ENCODE measurements at places on chromosomes 5 and 9.

DNA sequence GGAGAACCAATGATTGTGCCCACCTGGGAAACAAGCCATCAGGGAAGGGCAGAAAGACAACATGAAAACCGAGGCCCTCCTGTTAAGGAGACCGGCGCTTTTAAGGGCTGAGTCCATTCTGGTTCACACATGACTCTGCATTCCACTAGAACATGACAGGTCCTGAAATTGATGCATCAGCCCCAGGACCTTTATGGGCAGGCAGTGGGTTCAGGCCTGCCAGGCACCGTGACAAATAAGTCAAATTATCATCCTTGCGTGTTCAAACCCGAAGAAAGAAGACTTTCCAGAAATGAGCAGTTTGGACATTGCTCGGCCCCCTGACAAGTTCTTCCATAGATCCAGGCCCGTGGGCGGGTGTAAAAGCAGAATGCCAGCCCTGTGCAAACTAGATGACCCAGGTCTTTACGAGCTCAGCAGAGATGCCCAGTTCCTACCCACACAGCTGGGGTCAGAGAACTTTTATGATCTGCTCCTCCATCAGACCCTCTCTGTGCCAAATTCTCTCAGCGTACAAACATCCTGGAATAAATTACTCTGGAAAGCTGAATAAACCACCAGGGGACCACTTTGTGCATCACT lies 295.5 kb upstream of the WWC1 start:
- DNase-seq = no peak

GRCh38 chr9:110364451-110364850 lies 26.8 kb upstream of the TXNDC8 start:
- no peak for DNase-seq

- DNase-seq = no peak
These were observed 55.5 kb downstream of the MYO10 start for GRCh38 chr5:16880547-16880946.

DNA sequence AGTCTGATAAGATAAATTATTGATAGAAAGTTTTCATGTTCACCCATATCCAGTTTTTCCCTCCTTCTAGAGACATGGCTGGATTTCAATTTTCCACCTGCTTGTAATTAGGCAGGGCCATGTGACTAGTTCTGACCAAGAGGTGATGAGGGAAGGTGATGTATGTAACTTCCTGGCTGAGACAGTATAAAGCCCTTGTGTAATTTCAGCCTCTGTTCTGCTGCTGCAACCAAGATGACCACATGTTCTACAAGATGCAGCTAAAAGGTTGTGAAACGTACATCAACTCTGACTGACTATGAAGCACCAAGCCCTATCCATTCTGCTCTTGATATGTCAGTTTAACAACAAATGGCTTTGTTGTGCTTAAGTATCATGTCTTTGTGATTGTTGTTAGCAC lies 376.5 kb upstream of the DAB2 start:
- no peak for DNase-seq

DNA sequence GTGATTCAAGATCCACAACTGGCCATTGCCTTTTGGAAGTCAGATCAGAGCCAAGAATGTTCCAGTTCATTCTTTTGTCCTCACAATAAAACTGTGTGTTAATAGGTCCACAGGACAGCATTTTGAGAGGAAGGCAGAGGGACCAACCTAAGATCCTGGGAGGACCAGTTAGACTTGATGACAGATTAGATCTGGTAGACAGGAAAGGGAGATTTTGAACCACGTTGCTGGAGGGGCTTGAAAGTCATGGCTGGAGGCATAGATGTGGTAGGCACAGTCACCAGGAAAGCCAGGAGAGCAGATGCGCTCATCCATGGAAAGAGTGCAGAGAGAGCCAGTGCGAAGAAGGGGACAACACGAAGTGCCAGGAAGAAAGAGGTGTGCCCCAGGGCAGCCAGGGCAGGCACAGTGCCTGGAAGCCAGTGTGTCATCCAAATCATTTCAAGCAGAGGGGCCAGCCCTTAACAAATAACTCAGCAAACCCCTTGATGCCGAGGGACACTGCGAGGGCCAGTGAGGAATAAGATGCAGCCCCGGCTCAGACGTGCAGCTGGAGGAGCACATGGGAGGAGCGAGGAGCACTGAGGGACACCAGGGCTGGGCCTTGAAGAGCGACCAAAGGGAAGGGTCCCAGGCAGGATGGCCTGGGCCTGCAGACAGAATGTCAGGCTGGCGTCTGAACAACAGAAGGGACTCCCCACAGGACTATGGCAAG lies 12.8 kb upstream of the SLC2A8 start:
- no peak for DNase-seq

GRCh38 chr9:13470836-13471235 lies 191.3 kb upstream of the MPDZ start:
- DNase-seq = no peak

DNA sequence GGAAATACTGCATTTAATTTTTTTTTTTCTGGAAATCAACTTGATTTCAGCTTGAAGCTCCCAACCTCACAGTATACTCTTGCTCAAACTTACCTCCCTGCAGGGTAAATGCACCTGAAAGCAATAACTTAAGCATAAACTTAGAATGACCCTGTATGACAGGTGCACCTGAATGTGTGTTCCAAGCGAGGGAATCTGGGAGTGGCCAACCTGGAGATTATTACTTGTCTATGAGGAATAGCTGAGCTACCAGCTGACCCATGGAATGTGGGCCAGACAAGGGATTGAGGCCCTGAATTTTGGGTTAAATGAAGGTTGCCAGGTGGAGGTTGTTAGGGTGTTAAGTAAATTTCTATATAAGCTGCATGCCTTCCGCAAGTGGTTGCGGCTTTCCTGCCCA lies 140.6 kb downstream of the OSTF1 start:
- DNase-seq = no peak

DNA sequence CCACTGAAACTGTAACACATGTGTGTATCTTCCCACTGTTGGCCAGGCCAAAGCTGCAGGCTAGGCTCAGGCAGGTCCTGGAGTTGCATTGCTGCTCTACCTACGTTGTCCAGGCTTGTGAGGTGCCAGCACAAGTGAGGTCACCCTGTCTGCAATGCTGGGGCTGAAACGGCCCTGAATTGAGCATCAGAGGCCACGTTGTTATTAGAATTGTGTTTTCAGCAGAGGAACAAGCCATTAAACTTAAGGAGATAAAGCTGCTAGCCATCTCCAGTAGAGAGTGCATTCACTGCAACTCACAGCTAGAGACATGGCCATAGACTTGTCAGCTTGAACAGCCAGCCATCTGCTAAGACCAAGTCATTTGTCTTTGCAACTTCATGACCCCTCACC lies 191.8 kb downstream of the SEMA6A start:
- DNase-seq = no peak

- DNase-seq = no peak
These were observed 123.6 kb upstream of the TNPO1 start for GRCh38 chr5:72692651-72693442.

DNA sequence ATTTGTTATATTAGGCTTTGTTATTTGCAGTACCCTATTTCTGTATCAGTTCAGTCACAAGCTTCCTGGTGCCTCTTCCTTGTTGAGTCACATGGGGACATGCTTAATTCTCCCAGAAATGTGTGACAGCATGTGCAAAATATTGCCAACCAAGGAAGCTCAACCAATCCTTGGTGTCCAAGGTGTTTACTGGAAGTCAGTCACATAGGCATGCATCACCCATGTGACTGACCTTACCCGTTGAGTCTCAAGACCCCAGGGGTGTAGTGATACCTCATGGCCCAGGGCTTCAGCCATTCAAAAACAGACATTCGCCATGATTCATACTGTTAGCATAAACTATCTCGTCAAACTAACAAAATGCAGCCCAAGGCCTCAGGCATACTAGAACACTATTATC lies 9.3 kb upstream of the ANKDD1B start:
- no peak for DNase-seq

DNA sequence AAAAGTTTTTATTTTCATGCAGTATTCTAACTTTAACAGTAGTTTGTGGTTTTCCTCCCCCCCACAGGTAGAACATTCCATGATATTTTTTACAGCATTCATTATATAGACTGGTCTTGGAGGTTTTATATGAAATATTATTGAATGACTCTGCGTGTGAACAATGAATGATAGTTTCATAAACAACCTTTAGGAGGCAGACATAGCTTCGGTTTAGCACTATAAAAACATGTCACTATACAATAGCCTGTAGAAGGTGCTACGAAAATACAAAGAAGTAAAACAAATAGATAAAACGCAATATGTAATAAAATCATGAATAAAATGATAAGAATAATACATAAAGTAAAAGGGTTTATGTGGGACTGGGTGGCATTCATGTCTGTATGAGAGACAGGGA lies 8.5 kb downstream of the KLF4 start:
- no peak for DNase-seq

DNA sequence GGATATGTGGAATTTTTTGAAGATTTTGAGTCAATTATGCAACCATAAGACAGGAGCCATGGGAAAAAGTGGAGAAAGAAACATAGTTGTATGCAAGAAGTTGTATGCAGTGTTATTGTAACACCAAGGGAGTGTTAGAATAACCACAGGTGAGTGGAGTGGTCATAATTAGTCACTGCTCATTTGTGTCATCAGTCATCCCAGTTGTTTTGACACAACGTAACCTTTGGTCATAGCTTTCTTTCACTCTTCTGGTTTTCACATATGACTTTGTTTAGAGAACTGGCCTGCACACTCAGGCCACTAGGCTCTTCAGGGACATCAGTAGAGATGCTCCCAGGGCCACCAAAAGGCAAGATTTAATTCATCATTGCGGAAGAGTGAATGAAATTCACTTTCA lies 158.7 kb upstream of the HMHB1 start:
- no peak for DNase-seq

GRCh38 chr5:76710991-76711390 lies 4.9 kb upstream of the F2R start:
- DNase-seq = no peak

DNA sequence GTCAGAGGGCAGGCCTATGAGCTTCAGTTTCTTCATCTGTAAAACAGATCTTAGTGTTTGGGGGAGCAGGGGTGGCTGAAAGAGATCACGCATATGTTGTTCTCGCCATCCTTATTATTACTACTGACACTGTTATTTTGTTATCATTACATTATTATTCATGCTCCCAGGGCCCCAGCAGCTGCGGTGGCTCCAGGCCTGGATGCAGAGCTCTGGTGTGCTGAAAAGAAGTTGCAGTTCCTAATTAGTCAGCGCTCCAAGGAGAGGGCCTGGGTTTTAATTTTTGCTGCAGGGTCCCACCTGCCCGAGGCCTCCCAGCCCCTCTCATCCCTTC lies 19.5 kb downstream of the CXXC5 start:
- DNase-seq = no peak

DNA sequence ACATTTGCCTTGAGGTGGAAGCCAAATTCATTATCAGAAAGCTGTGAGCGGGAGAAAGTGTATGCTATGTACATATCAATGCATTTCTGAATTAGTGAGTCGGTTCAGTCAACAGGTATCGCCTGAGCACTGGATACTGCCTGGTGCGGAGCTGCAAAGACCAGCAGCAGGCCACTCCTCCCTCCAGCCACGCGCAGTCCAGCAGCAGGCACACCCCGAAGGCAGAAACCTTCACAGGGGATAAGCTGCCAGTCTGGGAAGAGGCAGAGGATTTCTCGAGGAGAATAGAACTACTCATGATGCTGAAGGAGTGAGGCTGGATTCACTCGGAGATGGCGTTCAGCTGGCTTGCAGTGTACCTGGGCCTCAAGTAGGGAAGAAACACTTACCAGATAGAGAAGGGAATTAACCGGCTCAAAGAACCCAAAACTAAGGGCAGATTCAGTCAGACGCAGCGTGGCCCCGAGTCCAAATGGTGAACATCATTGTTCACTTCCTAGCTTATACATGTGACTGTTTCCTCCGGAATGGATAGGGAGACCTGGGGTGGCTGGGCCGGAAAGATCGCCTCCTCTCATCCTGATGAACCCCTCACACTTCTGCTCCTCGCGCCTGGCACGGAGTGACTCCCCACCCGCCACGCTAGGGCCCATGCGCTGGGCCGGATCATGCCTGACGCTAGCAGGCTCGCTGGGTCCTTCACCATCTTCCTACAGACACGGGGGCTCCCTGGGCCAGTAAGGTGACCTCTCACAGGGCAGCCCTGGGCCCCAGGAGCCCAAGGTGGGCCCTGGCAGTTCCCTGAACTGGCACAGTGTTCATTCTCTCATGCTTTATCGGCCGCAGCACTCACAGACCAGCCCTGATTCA lies 78.1 kb upstream of the SPATA31C2 start:
- DNase-seq = no peak

GRCh38 chr5:141692533-141692888 lies 10.5 kb upstream of the ARAP3 start:
- no peak for DNase-seq

- DNase-seq = no peak
These were observed 1.1 kb downstream of the NSG2 start for GRCh38 chr5:174046558-174046957.

DNA sequence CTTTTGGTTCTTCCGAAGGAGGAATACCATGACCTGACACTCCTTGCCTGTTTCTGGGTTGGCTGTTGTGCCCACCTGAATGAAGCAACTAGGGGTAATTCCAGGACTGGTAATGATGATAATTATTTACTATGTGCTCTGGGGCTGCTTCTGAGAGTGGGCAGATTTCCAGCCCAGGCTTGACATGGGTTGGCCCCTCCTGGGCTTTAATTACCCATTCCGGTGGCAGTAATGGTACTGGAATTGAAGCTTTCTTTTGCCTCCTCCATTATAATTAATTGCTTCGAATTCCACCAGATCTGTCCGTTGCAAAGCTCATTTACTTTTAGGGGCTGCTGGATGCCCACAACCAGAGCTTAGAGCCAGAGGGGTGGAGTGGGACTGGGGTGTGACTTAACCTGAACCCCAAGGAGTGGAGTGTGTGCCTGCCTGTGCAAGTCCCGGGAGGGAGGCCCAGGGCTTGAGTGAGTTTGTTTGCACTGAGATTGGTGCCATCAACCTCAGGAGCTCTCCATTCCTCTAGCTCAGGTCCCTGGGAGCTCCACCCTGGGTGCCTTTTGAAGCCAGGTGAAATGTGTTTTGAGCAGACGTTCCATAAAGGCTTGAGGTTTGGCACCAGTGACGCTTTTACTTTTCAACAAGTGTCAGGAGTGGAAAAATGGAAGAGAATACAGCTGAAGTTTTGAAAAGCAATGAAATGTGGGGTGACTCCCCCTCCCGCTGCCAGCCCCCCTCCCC lies 214.6 kb downstream of the PDZD2 start:
- no peak for DNase-seq

- no peak for DNase-seq
These were observed 8.2 kb downstream of the RAPGEF1 start for GRCh38 chr9:131731644-131732043.

DNA sequence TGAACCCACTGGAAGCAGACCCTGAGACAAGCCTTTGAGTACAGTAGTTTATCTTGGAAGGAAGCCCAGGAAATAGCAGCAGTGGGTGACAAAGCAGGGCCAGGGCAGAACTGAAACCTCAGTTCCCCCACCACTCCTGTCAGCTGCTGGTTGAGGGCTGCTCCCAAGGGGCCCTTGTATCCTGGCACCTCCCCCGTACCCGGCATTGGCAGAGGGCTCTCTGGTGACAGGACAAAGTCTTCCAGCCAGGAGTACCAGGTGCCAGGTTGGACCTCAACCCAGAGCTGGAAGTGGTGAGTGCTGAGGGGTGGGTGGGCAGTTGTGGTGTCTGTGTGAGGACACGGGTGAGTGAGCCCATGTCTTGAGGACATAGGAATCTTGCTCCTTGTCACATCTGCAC lies 123.3 kb downstream of the PHF2 start:
- no peak for DNase-seq

- no peak for DNase-seq
These were observed 117.1 kb upstream of the RASA1 start for GRCh38 chr5:87150630-87151029.

- no peak for DNase-seq
These were observed 80.3 kb upstream of the SLC25A51 start for GRCh38 chr9:37984278-37984671.

- DNase-seq = no peak
These were observed 51.2 kb upstream of the TESK1 start for GRCh38 chr9:35553670-35554543.

GRCh38 chr9:124894035-124894740 lies 32.3 kb downstream of the ARPC5L start:
- no peak for DNase-seq
